ENCODE measurements at places on chromosomes 6 and 20. TPM values are rescaled to one million over a fixed set of nuclear protein-coding genes. Genes with fewer than 3 reads are reported as not detected.

The COL19A1 gene
- not detected for total RNA-seq

The THBD gene
- total RNA-seq = 229 TPM

The NRN1 gene
- not detected for total RNA-seq

The MYLK2 gene
- not detected for total RNA-seq

The EYS gene
- total RNA-seq = not detected

The NKAPL gene
- 1.9 TPM for total RNA-seq

The PHACTR2 gene
- 36.5 TPM for total RNA-seq

The ZNF334 gene
- total RNA-seq = 7.9 TPM

The CCM2L gene
- total RNA-seq = not detected

The NRSN2 gene
- 6.2 TPM for total RNA-seq

The ZKSCAN8 gene
- total RNA-seq = 7.2 TPM

The MATN4 gene
- 0.14 TPM for total RNA-seq

The LY6G6C gene
- under 0.01 TPM for total RNA-seq

The GNAS-AS1 gene
- total RNA-seq = 0.28 TPM

The PRKN gene
- 1.9 TPM for total RNA-seq

The HSPA1B gene
- 305 TPM for total RNA-seq

The SRSF12 gene
- total RNA-seq = 0.34 TPM

The SPATS1 gene
- not detected for total RNA-seq

The SGK2 gene
- total RNA-seq = 0.93 TPM

The PPP1R14C gene
- 63.4 TPM for total RNA-seq

The CCN6 gene
- total RNA-seq = not detected

The HSD17B8 gene
- 40.3 TPM for total RNA-seq
